ENCODE measurements at places on chromosomes 7 and 10. TPM values are rescaled to one million over a fixed set of nuclear protein-coding genes. Genes with fewer than 3 reads are reported as not detected.

- peaks cover 11% of the 10 kb centered on the region for H3K36me3 ChIP-seq
- no peak overlapping the region for H3K4me3 ChIP-seq
- no peak for DNase-seq
- no peaks in the 10 kb centered on the region for H3K27me3 ChIP-seq
These were observed 38.6 kb downstream of the ADAM12 start for GRCh38 chr10:126349676-126350075.

- no peak overlapping the region for H3K4me3 ChIP-seq
- no peak overlapping the region for H3K27ac ChIP-seq
- peaks cover 14% of the 10 kb centered on the region for H3K4me1 ChIP-seq
- DNase-seq: no peak
- no peaks in the 10 kb centered on the region for H3K27me3 ChIP-seq
- no peaks in the 10 kb centered on the region for H3K36me3 ChIP-seq
These were observed 88.2 kb downstream of the PARD3 start for GRCh38 chr10:34726862-34727261.

GRCh38 chr10:4151466-4151865 lies 366.5 kb upstream of the KLF6 start:
- no peaks in the 10 kb centered on the region for H3K4me1 ChIP-seq
- H3K4me3 ChIP-seq: no peak overlapping the region
- DNase-seq: no peak
- H3K27me3 ChIP-seq: no peaks in the 10 kb centered on the region

GRCh38 chr10:79070606-79071395 lies 2.0 kb downstream of the ZMIZ1 start:
- H3K4me1 ChIP-seq: peaks cover 54% of the 10 kb centered on the region
- no peaks in the 10 kb centered on the region for H3K27me3 ChIP-seq
- H3K36me3 ChIP-seq: peaks cover 9% of the 10 kb centered on the region
- H3K4me3 ChIP-seq: peak overlapping the region; percentile 98

DNA sequence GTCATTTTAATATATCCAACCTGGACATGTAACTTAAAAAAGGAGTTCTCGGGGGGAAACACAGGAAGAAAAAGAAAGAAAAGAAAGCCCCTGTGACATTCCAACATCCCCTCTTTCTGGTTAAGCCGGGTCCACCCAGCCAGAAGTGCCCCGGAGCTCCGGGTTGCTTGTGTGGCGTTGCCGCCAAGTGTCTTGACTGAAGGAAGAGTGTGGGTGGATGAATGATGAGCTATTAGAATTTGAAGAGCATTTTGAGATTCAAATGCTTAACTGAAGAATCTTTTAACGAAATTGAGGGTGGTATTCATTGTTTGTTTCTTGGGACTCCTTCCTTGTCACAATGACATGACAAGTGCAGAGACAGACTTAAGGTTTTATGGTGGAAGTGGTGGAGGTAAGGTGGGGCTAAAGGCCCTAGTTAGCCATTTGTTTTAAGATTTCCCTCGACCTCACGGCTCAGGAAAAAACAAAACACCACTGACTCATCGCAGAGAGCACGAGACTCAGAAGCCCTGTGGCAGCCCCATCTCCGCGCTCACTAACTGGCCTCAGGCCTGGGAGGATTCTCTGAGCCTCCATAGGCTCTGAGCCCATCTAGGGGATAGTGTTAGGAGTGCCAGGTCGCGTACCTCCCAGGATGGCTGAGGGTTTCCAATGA lies 1.8 kb upstream of the GLI3 start:
- no peaks in the 10 kb centered on the region for H3K36me3 ChIP-seq
- peaks cover 28% of the 10 kb centered on the region for H3K4me1 ChIP-seq
- DNase-seq: peak; percentile 98
- peak overlapping the region; percentile 92 for H3K4me3 ChIP-seq
- H3K27me3 ChIP-seq: no peaks in the 10 kb centered on the region

DNA sequence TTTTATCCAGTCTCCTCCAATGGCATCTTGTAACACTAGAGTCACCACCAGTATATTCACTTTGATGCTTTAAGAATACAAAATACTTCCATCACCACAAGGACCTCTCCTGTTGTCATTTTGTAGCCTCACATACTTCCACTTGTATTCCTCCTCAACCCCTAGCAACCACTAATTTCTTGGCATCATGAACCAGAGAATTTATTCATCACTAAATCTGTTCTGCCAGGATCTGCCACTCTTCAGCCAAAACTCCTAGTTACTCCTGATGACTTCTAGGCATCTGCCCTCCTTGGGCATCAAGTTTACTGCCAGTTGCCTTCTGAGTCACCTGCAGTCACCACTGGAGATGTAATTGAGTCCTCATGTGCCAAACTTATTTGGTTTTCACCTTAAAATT lies 906.8 kb downstream of the CNTNAP2 start:
- DNase-seq: no peak
- H3K27me3 ChIP-seq: no peaks in the 10 kb centered on the region
- H3K27ac ChIP-seq: no peak overlapping the region
- H3K4me1 ChIP-seq: no peaks in the 10 kb centered on the region
- no peaks in the 10 kb centered on the region for H3K36me3 ChIP-seq

GRCh38 chr7:157574914-157575586 lies 238.2 kb downstream of the DNAJB6 start:
- no peak for DNase-seq
- no peak overlapping the region for H3K27ac ChIP-seq
- no peak overlapping the region for H3K4me3 ChIP-seq
- no peaks in the 10 kb centered on the region for H3K4me1 ChIP-seq
- H3K27me3 ChIP-seq: no peaks in the 10 kb centered on the region

GRCh38 chr10:89985446-89985845 lies 284.1 kb downstream of the KIF20B start:
- no peak overlapping the region for H3K4me3 ChIP-seq
- no peaks in the 10 kb centered on the region for H3K4me1 ChIP-seq
- no peaks in the 10 kb centered on the region for H3K36me3 ChIP-seq
- no peak for DNase-seq
- no peak overlapping the region for H3K27ac ChIP-seq

DNA sequence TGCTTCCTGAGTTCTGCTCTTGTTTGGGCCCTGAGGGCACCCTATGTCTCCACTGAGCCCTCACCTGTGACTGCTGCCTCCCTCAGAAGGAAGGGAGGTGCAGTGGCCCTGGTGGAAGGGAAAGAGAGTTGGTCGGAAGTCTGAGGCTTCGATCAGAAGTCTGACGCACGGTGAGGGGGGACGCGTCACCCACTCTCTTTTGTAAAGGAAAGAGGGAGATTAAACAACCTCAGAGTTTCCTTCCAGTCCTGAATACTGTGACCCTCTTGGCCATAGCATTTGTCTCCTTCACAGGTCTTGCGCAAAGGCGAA lies 31.4 kb upstream of the TRIM8 start:
- H3K27ac ChIP-seq: no peak overlapping the region
- H3K27me3 ChIP-seq: no peaks in the 10 kb centered on the region
- H3K36me3 ChIP-seq: peaks cover 4% of the 10 kb centered on the region

- peaks cover 13% of the 10 kb centered on the region for H3K27me3 ChIP-seq
- no peak overlapping the region for H3K27ac ChIP-seq
- H3K4me1 ChIP-seq: peaks cover 10% of the 10 kb centered on the region
- no peak overlapping the region for H3K4me3 ChIP-seq
These were observed 144.9 kb downstream of the KIF20B start for GRCh38 chr10:89846281-89846630.

DNA sequence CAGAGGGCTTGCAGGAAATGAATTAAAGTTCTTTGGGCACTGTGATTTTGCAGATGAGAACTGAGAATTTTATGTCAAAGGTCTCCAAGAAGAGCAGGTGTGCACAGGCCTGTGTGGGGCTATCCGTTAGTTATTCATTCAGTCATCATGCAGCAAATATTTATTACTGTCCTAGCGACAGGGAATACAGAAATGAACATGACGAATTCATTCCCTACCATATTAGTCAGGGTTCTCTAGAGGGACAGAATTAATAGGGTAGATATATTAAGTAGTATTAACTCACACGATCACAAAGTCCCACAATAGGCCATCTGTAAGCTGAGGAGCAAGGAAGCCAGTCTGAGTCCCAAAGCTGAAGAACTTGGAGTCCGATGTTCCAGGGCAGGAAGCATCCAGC lies 2.9 kb upstream of the MMP21 start:
- H3K4me1 ChIP-seq: no peaks in the 10 kb centered on the region
- H3K27ac ChIP-seq: no peak overlapping the region
- no peaks in the 10 kb centered on the region for H3K36me3 ChIP-seq
- H3K27me3 ChIP-seq: peaks cover 9% of the 10 kb centered on the region
- H3K4me3 ChIP-seq: no peak overlapping the region
- no peak for DNase-seq

- H3K27me3 ChIP-seq: no peaks in the 10 kb centered on the region
- peaks cover 23% of the 10 kb centered on the region for H3K4me1 ChIP-seq
- peak; percentile 21 for DNase-seq
- peaks cover 7% of the 10 kb centered on the region for H3K36me3 ChIP-seq
- H3K27ac ChIP-seq: no peak overlapping the region
- H3K4me3 ChIP-seq: no peak overlapping the region
These were observed 4.1 kb upstream of the RASSF4 start for GRCh38 chr10:44955413-44956070.

DNA sequence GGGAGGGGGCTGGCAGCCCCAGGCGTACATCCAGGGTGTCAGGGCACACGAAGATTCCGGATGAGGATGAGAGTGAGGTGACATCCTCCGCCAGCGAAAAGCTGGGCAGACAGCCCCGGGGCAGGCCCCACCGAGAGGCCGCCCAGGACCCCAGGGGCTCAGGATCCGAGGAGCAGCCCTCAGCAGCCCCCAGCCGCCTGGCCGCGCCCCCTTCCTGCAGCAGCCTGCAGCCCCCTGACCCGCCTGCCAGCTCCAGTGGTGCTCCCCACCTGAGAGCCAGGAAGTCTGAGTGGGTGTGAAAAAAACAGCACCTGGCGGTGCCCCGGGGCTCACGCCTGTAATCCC lies 3.2 kb downstream of the GJD4 start:
- no peak overlapping the region for H3K27ac ChIP-seq
- H3K4me3 ChIP-seq: peak overlapping the region; percentile 73
- DNase-seq: no peak
- H3K27me3 ChIP-seq: peaks cover 20% of the 10 kb centered on the region
- peaks cover 18% of the 10 kb centered on the region for H3K4me1 ChIP-seq

GRCh38 chr7:34153656-34154270 lies 248.4 kb downstream of the BMPER start:
- H3K36me3 ChIP-seq: no peaks in the 10 kb centered on the region
- H3K27ac ChIP-seq: no peak overlapping the region
- peaks cover 13% of the 10 kb centered on the region for H3K4me1 ChIP-seq
- H3K27me3 ChIP-seq: no peaks in the 10 kb centered on the region

GRCh38 chr10:76778914-76779795 lies 858.5 kb downstream of the KCNMA1 start:
- H3K27ac ChIP-seq: peak overlapping the region; percentile 55
- DNase-seq: peak; percentile 87
- H3K4me3 ChIP-seq: peak overlapping the region; percentile 20

DNA sequence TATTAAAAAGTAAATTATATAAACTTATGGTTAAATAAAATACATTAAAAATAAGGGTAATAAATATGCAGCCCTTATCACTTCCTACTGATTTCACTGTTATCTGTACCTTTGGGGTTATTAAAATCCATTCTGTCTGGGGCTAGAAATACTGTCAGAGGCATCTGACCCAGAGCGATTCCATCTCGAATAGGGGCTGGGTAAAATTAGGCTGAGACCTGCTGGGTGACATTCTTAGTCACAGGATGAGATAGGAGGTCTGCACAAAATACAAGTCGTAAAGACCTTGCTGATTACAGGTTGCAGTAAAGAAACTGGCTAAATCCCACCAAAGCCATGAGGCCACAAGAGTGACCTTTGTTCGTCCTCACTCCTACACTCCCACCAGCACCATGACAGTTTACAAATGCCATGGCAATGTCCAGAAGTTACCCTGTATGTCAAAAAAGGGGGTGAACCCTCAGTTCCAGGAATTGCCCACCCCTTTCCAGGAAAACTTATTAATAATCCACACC lies 77.6 kb downstream of the COBL start:
- no peaks in the 10 kb centered on the region for H3K4me1 ChIP-seq
- DNase-seq: no peak
- no peak overlapping the region for H3K27ac ChIP-seq
- no peaks in the 10 kb centered on the region for H3K36me3 ChIP-seq
- H3K27me3 ChIP-seq: no peaks in the 10 kb centered on the region

- no peaks in the 10 kb centered on the region for H3K36me3 ChIP-seq
- no peak overlapping the region for H3K4me3 ChIP-seq
- no peak for DNase-seq
- no peak overlapping the region for H3K27ac ChIP-seq
These were observed 346.3 kb downstream of the DNAJB6 start for GRCh38 chr7:157682946-157683746.

GRCh38 chr7:81515009-81515408 lies 254.8 kb downstream of the HGF start:
- H3K4me1 ChIP-seq: peaks cover 4% of the 10 kb centered on the region
- DNase-seq: peak; percentile 45
- H3K4me3 ChIP-seq: no peak overlapping the region
- H3K36me3 ChIP-seq: no peaks in the 10 kb centered on the region

- peak; percentile 49 for DNase-seq
- no peaks in the 10 kb centered on the region for H3K36me3 ChIP-seq
- H3K4me3 ChIP-seq: no peak overlapping the region
- peaks cover 22% of the 10 kb centered on the region for H3K4me1 ChIP-seq
These were observed 2.5 kb upstream of the VGF start for GRCh38 chr7:101167645-101168411.

GRCh38 chr7:149831741-149832219 lies 6.4 kb upstream of the ZNF862 start:
- no peak overlapping the region for H3K4me3 ChIP-seq
- no peaks in the 10 kb centered on the region for H3K36me3 ChIP-seq
- no peaks in the 10 kb centered on the region for H3K4me1 ChIP-seq
- H3K27ac ChIP-seq: no peak overlapping the region
- no peak for DNase-seq

- DNase-seq: peak; percentile 81
- no peaks in the 10 kb centered on the region for H3K27me3 ChIP-seq
- peak overlapping the region; percentile 90 for H3K27ac ChIP-seq
- H3K4me1 ChIP-seq: peaks cover 63% of the 10 kb centered on the region
- H3K4me3 ChIP-seq: no peak overlapping the region
These were observed 182.1 kb downstream of the ARID5B start for GRCh38 chr10:62083412-62084267.

- H3K36me3 ChIP-seq: no peaks in the 10 kb centered on the region
- H3K27ac ChIP-seq: no peak overlapping the region
- DNase-seq: no peak
- peaks cover 24% of the 10 kb centered on the region for H3K4me1 ChIP-seq
These were observed 28.4 kb upstream of the IFRD1 start for GRCh38 chr7:112421666-112422486.

The LRRC4 gene
- total RNA-seq: 0.29 TPM

The ADIRF gene
- 18.3 TPM for total RNA-seq

The OR2A1 gene
- 0.36 TPM for total RNA-seq

The TACR2 gene
- total RNA-seq: 0.36 TPM

The NEURL1 gene
- total RNA-seq: under 0.01 TPM

The FANK1 gene
- total RNA-seq: 8.5 TPM

The CFAP58 gene
- 0.59 TPM for total RNA-seq

The RET gene
- under 0.01 TPM for total RNA-seq
